CD8-positive, alpha-beta memory T cell (primary cell): ENCODE measurements at places on chromosomes 16 and 17.
A peak's percentile ranks its signal among the peaks of the same experiment; 100 is the strongest.

DNA sequence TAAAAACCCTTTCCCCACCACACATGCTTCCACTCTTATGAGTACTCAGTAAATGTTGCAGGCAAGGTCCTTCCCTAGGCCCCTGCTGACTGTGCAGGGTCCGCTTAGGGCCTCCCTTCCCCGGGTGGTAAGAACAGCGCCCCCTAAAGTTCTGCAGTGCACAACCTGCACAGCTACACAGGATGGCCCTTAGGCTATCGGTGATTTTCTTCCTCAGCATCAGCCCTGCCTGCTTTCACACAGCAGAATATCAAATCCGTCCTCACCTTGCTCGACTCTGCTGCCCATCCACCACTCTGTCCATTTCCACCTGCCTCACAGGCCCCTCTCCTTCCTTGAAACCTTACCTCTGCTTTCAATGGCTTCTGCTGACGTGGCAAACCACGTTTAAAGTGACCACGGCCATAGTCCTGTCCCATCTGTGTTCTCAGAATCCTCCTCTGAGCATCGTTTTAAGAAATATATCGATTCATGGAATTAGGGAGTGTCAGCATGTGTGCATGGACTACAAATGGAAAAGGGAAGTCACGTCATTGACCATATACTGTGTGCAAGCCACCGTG lies 51.4 kb upstream of the TMEM132E start:
- no peak overlapping the region for H3K27ac ChIP-seq
- H3K4me3 ChIP-seq = no peak overlapping the region

- H3K27ac ChIP-seq = no peak overlapping the region
- H3K4me3 ChIP-seq = no peak overlapping the region
- H3K36me3 ChIP-seq = no peaks in the 10 kb centered on the region
- DNase-seq = no peak
- no peaks in the 10 kb centered on the region for H3K27me3 ChIP-seq
- H3K4me1 ChIP-seq = no peaks in the 10 kb centered on the region
Measured at GRCh38 chr17:10574324-10574723, 24.9 kb upstream of the MYH2 start.

DNA sequence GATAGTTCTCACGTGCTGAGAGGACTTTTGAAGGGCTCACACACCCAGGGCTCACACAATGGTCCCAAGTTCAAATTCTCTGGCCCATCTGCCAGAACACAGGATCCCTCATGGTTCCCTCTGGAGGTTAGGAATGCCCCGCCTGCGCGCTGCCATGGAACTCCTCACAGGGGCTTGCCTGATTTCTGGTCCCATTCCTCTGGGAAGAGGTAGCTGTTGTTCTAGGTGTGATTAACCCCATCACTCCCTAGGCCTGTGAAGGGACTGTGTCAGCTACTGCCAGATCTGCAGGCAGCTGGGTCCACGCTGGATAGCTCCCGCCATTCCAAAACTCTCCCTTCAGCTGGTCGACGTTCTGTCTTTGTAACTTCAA lies 2.3 kb upstream of the ARMC5 start:
- no peak for DNase-seq
- H3K27ac ChIP-seq = peak overlapping the region; percentile 97

DNA sequence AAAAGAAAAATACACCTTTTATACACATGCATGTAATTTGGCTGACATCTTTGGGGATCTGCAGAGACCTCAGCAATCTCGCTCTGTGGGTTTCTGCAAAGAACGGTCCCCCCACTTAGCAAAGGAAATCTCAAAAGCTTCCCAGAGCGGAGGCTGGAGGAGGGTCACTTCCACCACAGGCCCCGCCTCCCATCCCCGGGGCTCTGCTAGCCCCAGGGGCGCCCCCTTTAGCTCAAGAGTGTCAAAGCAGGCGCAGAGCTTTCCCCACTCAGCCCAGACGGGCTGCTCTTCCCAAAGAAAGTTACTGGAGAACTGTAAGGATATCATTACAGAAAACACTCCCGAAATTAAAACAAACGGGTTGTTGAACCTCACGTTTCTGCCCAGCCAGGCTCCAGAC lies 11.4 kb downstream of the SLC13A5 start:
- peak; percentile 19 for DNase-seq
- no peak overlapping the region for H3K4me3 ChIP-seq
- no peaks in the 10 kb centered on the region for H3K36me3 ChIP-seq
- no peaks in the 10 kb centered on the region for H3K27me3 ChIP-seq
- no peak overlapping the region for H3K27ac ChIP-seq

GRCh38 chr16:55214974-55215494 lies 109.0 kb upstream of the IRX6 start:
- no peak overlapping the region for H3K27ac ChIP-seq
- H3K36me3 ChIP-seq = no peaks in the 10 kb centered on the region
- H3K4me1 ChIP-seq = no peaks in the 10 kb centered on the region
- DNase-seq = no peak
- H3K27me3 ChIP-seq = no peaks in the 10 kb centered on the region

GRCh38 chr16:27311448-27311830 lies 2.3 kb upstream of the IL4R start:
- no peaks in the 10 kb centered on the region for H3K27me3 ChIP-seq
- no peaks in the 10 kb centered on the region for H3K36me3 ChIP-seq
- peaks cover 26% of the 10 kb centered on the region for H3K4me1 ChIP-seq
- H3K27ac ChIP-seq = no peak overlapping the region
- DNase-seq = no peak

DNA sequence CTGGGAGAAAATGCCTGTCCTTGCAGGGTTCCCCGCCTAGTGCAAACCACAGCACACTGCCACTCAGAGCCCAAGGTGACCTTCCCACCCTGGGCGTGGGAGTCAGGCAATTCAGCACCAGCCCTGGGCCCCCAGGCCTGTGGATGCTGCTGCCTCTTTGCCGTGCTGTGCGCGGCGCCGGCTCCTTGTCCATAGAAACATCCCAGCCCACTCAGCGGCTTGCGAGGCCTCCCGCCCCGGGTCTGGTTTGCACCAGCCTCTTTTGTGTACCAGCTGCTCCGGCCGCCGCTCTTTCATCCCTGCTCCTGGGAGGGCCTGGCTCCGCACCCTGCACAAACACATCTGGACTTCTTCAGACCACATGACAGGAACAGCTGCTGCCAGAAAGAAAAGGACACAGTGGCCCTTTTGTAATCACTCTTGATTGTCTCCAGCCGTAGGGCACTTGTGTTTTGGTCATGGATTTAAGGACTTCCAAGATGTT lies 75.4 kb upstream of the SDK2 start:
- no peak overlapping the region for H3K4me3 ChIP-seq
- no peaks in the 10 kb centered on the region for H3K36me3 ChIP-seq
- no peak overlapping the region for H3K27ac ChIP-seq
- DNase-seq = no peak
- H3K4me1 ChIP-seq = peaks cover 46% of the 10 kb centered on the region

- no peaks in the 10 kb centered on the region for H3K27me3 ChIP-seq
- H3K36me3 ChIP-seq = no peaks in the 10 kb centered on the region
- no peak for DNase-seq
- H3K4me1 ChIP-seq = no peaks in the 10 kb centered on the region
- no peak overlapping the region for H3K27ac ChIP-seq
- H3K4me3 ChIP-seq = no peak overlapping the region
Measured at GRCh38 chr17:3544365-3544764, 13.2 kb downstream of the TRPV3 start.

DNA sequence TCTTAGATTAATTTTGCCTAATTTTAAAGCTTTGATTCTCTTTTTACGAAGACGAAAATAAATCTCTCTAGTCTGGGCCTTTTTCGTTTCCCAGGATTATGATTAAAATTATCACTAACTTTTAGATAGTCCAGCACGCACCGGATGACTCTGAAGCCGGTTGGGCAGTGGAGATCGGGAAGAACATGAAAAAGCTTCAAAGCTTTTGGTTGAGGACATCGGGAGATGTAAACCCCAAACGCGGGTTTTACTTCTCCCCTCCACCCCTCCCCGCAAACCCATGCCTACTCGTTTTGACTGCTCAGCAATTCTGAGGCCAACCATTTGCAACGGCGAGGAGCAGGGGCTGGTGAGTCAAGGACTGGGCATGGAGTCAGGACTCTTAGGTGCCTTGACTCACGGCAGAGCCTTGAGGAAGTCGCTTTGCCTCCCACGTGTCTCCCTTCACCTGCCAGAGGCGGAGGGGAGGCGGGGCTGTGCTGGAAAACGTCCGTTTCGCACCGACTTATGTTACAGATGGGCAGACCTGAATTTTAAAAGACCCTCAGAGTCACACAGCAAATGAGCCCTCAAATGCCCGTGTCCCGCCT lies 989 bp upstream of the DUSP14 start:
- H3K4me3 ChIP-seq = peak overlapping the region; percentile 83
- H3K4me1 ChIP-seq = peaks cover 17% of the 10 kb centered on the region
- no peaks in the 10 kb centered on the region for H3K36me3 ChIP-seq
- H3K27me3 ChIP-seq = no peaks in the 10 kb centered on the region
- DNase-seq = peak; percentile 67

- DNase-seq = no peak
- no peaks in the 10 kb centered on the region for H3K4me1 ChIP-seq
- H3K27me3 ChIP-seq = peaks cover 6% of the 10 kb centered on the region
- H3K27ac ChIP-seq = no peak overlapping the region
- no peak overlapping the region for H3K4me3 ChIP-seq
- no peaks in the 10 kb centered on the region for H3K36me3 ChIP-seq
Measured at GRCh38 chr17:74008196-74008595, 195.3 kb upstream of the RPL38 start.

DNA sequence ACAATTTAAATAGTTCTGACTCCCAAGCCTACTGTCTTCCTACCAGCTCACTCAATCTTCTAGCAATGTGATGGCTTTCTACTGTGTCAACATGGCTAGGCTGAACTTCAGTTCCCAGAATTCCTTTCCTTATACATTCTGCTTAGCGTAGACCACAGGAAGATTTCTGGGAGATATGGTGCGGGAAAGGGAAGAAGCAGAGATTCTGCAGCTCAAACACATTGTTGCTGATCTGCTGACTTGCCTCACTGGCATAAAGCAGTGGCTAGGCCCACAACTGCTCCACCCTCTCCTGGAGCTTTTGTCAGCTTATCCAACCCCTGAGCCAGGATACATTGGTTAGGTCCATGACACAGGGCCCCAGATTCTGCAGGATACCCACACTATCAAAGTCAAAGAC lies 58.8 kb downstream of the GAS7 start:
- no peaks in the 10 kb centered on the region for H3K36me3 ChIP-seq
- peaks cover 2% of the 10 kb centered on the region for H3K4me1 ChIP-seq
- H3K4me3 ChIP-seq = no peak overlapping the region
- no peak for DNase-seq

DNA sequence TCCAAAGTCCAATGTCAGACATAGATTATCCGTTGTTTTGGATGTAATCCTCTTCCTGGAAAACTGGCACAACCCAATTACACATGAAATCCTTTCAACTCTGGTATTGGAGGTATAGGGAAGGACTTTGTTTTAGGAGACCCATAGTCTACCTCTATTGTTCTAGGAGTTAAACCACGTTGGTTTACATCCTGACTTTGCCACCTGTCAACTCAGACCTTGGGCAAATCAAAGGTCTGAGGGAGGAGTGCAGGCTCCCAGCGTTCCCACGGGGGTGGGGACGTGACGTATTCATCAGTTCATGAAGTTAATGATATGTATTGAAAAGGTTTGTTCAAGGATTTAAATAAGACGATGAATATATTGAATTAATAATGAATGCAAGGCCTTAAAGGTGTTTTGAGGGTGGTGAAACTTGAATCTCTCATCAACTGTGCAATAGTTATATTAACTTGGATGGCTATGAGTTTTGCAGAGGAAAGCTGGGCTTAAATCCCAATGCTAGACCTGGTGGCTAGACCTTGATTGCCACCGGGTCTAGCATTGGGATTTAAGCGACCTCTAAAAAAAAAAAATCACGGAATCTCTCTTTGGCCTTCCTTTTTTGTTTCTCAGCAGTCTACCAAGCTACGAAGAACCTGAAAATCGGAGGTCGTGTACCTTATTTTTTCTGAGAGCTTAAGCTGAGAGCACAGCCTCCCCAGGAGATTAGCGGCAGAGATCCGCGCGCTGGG lies 744 bp upstream of the NF1 start:
- DNase-seq = no peak
- peak overlapping the region; percentile 78 for H3K4me3 ChIP-seq

GRCh38 chr17:9432934-9433421 lies 142.6 kb downstream of the STX8 start:
- DNase-seq = no peak
- H3K36me3 ChIP-seq = no peaks in the 10 kb centered on the region
- no peaks in the 10 kb centered on the region for H3K27me3 ChIP-seq
- no peaks in the 10 kb centered on the region for H3K4me1 ChIP-seq

GRCh38 chr16:13110124-13110796 lies 208.9 kb downstream of the SHISA9 start:
- H3K4me1 ChIP-seq = no peaks in the 10 kb centered on the region
- no peak overlapping the region for H3K27ac ChIP-seq
- no peaks in the 10 kb centered on the region for H3K27me3 ChIP-seq
- H3K4me3 ChIP-seq = no peak overlapping the region

- peak; percentile 71 for DNase-seq
- H3K36me3 ChIP-seq = no peaks in the 10 kb centered on the region
- no peak overlapping the region for H3K27ac ChIP-seq
- no peaks in the 10 kb centered on the region for H3K27me3 ChIP-seq
Measured at GRCh38 chr16:89167425-89167941, 4.1 kb upstream of the CDH15 start.

DNA sequence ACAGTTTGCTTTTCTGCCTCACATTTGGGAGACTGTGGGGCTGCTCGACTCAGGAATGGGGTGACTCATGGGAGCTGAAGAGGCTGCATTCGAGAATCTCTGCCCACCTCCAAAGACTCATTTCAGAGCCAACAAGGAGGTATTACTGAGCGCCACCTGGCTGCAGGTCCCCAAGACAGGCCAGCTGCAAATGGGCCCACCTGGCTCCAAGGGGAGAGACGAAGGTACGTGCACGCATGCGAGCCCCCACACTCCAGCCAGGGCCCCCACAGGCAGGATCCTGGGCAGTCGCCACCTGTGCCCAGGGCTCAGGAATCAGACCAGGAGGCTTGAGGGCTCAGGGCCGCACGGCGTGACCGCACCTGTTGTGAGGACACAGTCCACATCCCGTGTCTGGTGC lies 6.0 kb downstream of the HAGHL start:
- no peaks in the 10 kb centered on the region for H3K27me3 ChIP-seq
- H3K36me3 ChIP-seq = peaks cover 19% of the 10 kb centered on the region
- H3K27ac ChIP-seq = no peak overlapping the region

DNA sequence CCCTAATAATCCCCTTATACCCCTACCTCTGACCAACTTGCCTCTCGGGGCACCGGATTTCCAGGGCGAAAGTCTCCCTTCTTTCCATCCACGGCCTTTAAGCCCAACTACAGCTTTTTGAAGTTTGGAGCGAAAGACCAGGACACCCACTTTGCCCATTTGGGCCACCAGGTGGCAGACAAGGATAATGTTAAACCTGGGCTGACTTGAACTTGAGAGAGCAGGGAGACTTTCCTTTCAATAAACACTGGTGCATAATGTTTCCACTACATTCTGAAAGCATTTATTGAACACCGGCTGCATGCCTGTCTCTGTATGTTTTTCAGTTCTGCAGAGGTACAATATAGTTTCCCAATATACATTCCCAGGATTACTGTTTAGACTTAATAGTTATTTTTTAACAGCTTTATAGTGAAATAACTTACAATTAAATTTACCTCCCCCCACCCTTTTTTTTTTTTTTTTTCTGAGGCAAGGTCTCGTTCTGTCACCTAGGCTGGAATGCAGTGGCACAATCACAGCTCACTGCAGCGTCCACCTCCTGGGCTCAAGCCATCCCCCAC lies 6.9 kb upstream of the CES3 start:
- no peak overlapping the region for H3K4me3 ChIP-seq
- peaks cover 12% of the 10 kb centered on the region for H3K27me3 ChIP-seq
- peak; percentile 52 for DNase-seq
- H3K4me1 ChIP-seq = no peaks in the 10 kb centered on the region
- H3K27ac ChIP-seq = no peak overlapping the region
